ENCODE measurements at places on chromosomes 4 and X.

- no peak for DNase-seq
Observed at GRCh38 chrX:136868283-136869055, 12.1 kb downstream of the RBMX start.

- peak; percentile 89 for DNase-seq
Observed at GRCh38 chr4:142405021-142405694, 440.9 kb downstream of the INPP4B start.

GRCh38 chrX:24465532-24465865, 413 bp downstream of the PDK3 start:
- DNase-seq: peak; percentile 16

GRCh38 chrX:10107483-10107882, 49.3 kb upstream of the CLCN4 start:
- DNase-seq: no peak

GRCh38 chrX:69097451-69098236, 67.6 kb downstream of the PJA1 start:
- DNase-seq: no peak

GRCh38 chr4:10454121-10454520, 3.1 kb downstream of the ZNF518B start:
- no peak for DNase-seq

DNA sequence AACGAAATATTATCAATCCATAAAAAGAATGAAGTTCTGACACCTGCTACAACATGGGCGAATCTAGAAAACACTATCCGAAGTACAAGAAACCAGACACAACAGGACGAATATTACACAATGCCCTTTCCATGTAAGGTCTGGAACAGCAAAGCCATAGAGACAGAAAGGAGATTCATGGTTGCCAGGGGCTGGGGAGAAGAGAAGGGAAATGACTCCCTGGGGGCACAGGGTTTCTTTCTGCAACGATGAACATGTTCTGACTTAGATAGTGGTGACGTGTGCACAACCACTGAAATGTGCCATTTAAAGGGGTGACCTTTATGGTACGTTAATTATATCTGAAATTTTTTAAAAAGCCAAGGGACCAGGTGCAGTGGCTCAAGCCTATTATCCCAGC, 28.3 kb downstream of the GPR143 start:
- no peak for DNase-seq

- peak; percentile 43 for DNase-seq
Observed at GRCh38 chrX:72395237-72395636, 89.5 kb upstream of the CITED1 start.

- DNase-seq: no peak
Observed at GRCh38 chr4:6390356-6390755, 82.1 kb downstream of the PPP2R2C start.

- no peak for DNase-seq
Observed at GRCh38 chrX:124289443-124289842, 43.0 kb upstream of the TEX13D start.

DNA sequence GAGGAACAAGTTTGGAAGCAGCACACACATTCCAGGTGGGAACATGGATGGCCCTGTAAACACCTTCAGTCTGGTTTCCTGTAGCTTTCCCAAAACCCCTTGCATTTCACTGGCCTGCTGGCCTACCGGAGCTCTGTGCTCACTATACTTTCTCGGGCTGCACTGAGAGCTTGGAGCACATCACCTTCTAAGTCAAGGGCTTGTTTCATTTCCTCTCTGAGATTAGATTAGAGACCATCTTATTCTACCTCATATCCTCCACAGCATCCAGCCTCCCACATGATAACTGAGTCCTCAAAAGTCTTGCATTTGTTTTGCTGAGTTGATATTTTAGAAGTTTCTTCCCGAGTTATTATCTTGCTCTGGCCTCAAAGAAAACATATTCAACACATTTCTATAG, 147.7 kb downstream of the RASL11B start:
- no peak for DNase-seq

DNA sequence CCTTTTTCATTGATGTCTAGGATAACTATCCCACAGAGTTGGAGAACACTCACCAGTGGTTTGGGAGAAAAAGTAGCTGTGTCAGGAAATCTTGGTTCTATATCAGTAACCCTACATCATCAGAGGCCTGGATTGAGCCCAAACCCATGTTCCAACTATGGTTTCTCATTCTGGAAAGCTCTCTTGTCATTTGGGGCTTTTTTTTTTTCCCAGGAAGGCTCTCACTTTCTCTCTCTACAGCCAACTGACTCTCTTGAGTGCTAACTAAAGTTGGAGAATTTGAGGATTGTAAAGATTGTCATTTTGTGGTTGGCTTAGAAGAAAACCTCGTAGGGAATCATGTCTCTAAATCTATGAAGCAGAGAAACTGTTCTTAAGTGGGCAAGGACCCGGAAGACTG, 228.2 kb upstream of the DIPK2B start:
- no peak for DNase-seq

GRCh38 chr4:111018216-111018615, 395.3 kb upstream of the PITX2 start:
- peak; percentile 76 for DNase-seq

- no peak for DNase-seq
Observed at GRCh38 chr4:5893004-5893580, at the start of gene CRMP1. TSS of gene CRMP1 (minus strand) at chr4:5893086. CDS start at chr4:5892969, 117 bp downstream.

- no peak for DNase-seq
Observed at GRCh38 chr4:52982946-52983340, 120.8 kb downstream of the RASL11B start.

DNA sequence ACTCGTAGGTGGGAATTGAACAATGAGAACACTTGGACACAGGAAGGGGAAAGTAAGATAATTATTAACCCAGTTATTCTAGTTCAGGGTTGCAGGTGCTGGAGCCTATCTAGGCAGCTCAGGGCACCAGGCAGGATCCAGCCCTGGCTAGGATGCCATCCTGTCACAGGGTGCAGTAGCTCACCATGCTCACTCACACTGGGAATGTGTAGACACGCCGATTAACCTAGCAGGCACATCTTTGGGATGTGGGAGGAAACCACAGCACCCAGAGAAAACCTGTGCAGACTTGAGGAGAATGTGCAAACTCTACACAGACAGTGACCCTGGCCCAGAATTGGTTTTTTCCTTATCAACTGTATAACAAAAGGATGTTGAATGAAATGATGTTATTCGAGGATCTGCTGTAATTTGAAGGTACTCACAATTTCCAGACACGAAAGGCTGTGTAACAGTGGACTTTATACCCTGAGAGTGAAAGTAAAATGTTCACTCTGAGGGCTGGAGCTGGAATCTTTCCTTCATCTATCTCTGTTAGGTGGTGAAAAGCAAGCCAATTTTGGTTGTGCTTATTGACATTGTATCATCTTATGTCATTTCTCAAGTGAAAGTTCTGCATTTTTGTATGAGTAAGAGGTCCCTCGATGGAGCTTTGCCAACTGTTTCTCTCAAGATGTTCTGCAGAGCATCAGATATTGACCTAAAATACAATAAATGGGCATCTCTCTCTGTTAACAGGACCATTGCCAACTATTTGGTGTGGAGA, 78.8 kb downstream of the PHEX start:
- DNase-seq: no peak

- no peak for DNase-seq
Observed at GRCh38 chr4:186021461-186022167, 47.3 kb upstream of the TLR3 start.

- no peak for DNase-seq
Observed at GRCh38 chr4:1883583-1883982, 12.4 kb downstream of the NSD2 start.

DNA sequence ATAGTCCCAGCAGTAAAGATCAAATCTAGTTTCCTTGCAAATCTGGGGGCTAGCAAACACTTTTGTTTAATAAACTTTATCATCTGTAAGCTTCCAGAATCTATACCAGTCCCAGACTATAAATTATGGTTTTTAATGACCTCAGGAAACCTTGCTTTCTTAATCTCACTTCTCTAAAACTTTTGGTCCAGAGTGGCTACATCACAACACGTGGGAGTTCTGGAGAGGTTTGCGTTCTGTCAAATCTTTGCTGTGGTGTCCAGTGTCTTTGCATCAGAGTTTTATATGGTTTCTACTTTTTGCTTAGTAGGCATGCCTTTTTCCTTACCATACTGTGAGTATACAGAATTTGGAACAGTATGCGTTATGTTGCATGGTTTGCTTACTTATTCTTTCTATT, 193.9 kb downstream of the ANK2 start:
- no peak for DNase-seq

GRCh38 chrX:22314692-22315091, 42.0 kb downstream of the CBLL2 start:
- DNase-seq: no peak

DNA sequence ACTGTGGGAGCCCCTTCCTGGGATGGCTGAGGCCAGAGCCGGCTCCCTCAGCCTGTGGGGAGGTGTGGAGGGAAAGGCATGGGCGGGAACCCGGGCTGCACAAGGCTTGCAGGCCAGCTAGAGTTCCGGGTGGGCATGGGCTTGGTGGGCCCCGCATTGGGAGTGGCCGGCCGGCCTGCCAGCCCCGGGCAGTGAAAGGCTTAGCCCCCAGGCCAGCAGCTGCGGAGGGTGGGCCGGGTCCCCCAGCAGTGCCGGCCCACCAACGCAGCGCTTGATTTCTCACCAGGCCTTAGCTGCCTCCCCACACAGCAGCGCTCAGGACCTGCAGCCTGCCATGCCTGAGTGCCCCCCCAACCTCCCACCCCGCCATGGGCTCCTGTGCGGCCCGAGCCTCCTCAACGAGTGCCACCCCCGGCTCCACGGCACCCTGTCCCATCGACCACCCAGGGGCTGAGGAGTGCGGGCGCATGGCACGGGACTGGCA, 78.0 kb downstream of the COX7B2 start:
- DNase-seq: no peak

DNA sequence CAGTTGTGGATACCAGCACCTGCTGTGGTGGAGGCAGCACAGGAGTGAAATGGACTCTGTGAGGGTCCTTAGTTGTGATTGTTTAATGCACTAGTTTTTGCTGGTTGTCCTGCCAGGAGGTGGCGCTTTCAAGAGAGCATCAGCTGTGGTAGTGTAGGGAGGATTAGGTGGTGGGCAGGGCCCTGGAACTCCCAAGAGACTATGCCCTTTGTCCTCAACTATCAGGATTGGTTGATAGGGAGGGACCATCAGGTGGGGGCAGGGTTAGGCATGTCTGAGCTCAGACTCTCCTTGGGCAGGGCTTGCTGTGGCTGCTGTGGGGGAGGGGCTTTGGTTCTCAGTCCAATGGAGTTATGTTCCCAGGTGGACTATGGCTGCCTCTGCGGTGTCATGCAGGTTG, 121.9 kb downstream of the RRAGB start:
- no peak for DNase-seq

DNA sequence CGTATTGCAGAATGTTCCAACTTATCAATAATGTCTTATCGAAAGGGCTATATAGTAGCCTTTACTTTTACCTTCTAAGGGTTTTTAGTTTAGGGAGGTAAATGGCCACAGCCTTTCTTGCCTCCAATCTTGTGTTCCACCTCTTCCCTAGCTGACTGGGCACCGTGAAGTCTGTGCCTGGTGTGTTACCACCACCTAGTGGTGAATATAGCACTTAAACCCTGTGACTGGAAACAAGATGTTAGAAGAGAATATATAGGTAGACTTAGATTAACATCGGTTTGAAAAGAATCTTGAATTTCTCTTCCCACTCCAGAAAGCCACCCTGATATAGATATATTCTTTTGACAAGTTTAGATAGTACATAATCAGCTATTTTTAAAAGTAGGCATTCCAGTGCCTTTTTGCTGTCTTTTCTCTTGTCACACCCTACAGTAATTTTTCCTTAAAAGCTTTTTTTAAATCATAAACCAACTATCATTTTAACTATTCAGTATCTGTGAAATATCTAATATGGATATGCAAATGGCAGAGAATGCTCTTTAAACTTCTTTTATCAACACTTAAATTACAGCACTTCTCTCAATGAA, 27.8 kb upstream of the ADH7 start:
- DNase-seq: peak; percentile 35

- DNase-seq: no peak
Observed at GRCh38 chrX:68147848-68148247, 285.4 kb downstream of the OPHN1 start.

GRCh38 chrX:18016941-18017340, 155.8 kb upstream of the RAI2 start:
- no peak for DNase-seq
